NT2/D1 (cell line): ENCODE measurements at places on chromosomes 11 and 22.

DNA sequence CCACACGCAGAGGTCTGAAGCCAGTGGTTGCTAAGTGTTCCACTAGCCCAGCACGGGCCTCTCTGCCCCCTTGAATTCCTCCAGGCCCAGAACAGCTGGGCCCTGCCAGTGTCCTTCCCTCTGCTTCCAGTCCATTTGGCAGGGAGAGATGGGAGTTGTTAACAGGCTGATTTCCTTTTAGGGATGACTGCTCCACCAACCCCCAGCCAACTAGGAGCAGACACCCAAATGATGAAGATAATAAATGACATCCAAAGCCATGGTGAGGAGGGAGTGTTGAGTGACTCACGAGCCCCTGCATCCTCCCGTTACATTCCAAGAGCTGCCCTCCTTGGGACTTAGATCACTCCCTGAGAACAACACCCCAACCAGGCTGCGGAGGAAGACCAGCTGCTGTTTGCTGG, 20.6 kb downstream of the PARVA start:
- DNase-seq: no peak

- no peak for DNase-seq
Measured at GRCh38 chr11:30861064-30861463, 274.9 kb upstream of the MPPED2 start.

GRCh38 chr11:73227571-73228211, 9.6 kb downstream of the P2RY2 start:
- DNase-seq: no peak

- peak; percentile 93 for DNase-seq
Measured at GRCh38 chr22:40950962-40951794, at the start of gene RBX1. Gene RBX1, plus strand, starts transcription at chr22:40951378. Its CDS starts 21 bp downstream, at chr22:40951399.

GRCh38 chr11:116062490-116063171, 558.4 kb upstream of the CADM1 start:
- DNase-seq: no peak

DNA sequence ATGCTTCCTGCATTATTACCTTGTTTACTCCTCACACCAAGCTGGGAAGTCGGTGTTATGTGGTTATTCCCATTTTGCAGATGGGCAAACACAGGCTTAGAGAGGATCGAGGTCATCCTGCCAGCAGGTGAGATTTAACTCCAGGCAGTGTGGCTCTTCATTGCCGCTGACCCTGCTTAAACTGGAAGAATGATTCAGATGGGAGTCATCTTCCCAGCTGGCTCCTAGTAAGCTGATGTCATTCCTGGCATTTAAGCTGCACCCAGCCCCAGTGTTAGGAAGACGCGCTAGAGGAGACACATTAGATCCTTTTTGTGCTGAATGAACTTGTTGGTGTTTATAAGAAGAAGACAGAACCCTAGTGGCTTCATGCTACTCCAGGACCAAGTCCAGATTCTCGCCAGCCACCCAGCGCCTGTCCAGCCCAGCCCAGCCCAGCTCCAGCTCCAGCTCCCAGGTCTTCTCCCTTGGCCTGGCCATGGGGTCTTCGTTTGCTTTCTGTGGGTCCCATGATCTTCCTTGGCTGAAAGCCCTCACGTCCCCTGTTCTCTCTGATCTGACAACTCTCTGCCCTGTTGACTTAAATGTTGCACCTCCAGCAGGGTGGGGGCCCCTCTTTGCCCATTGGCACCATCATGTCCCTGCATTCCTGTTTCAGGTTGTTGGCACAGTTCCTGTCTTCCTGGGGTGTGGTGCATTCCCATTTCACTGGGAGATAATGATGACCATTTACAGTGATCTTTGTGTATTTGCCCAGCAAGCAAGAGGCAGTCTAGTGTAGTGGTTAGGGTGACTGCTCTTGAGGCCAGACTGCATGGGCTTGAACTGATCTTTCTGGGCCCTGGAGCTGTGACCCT, 13.6 kb downstream of the PARVB start:
- DNase-seq: no peak

GRCh38 chr11:57466680-57467079, 6.4 kb downstream of the RTN4RL2 start:
- DNase-seq: no peak

DNA sequence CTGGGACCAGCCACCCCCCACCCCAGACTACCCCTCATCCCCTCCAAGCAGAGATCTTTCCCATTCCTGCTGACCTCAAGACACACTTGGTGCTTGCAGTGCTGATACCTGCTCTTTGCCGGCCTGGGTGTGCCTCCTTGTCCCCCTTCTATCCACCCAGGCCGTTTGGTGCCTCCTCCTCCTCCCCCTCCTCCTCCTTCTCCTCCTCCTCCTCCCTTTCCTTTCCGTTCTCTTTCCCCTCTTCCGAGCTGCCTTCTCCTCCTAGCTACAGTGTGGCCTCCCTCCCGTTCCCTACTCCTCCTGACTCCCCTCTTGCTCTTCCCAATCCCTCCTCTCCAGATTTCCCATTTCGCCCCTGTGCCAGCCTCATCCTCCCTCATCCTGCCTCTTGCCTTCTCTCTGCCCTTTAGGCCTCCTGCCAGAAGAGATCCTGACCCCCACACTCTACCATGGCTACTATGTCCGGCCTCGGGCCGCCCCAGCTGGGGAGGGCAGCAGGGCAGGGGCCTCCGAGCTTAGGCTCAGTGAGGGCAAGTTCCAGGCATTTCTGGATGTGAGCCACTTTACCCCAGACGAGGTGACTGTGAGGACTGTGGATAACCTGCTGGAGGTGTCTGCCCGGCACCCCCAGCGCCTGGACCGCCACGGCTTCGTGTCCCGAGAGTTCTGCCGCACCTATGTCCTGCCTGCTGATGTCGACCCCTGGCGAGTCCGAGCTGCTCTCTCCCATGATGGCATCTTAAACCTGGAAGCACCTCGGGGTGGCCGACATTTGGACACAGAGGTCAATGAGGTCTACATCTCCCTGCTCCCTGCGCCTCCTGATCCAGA, 712 bp downstream of the HSPB2 start:
- DNase-seq: no peak

GRCh38 chr22:37148031-37148651, 1.6 kb downstream of the IL2RB start:
- DNase-seq: no peak

GRCh38 chr11:111403051-111403726, 24.1 kb upstream of the POU2AF1 start:
- DNase-seq: no peak

DNA sequence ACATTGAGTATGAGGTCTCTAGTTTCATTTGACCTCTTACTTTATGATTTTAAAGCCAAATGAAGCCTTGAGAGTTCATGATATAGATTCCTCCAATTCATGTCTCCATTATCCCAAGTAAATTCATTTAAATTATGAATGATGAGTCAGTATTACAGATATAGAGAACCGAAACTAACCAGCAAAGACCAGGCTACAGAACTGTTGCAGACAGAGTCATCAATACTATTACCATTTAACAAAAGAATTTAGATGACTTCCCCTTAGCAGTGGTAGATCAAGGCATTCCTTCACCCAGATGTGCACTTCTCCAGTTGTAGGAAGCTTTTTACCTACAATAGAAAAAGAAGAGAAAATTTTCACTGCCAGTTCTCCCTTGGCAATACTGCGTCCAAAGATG, 11.8 kb upstream of the CCDC89 start:
- no peak for DNase-seq

DNA sequence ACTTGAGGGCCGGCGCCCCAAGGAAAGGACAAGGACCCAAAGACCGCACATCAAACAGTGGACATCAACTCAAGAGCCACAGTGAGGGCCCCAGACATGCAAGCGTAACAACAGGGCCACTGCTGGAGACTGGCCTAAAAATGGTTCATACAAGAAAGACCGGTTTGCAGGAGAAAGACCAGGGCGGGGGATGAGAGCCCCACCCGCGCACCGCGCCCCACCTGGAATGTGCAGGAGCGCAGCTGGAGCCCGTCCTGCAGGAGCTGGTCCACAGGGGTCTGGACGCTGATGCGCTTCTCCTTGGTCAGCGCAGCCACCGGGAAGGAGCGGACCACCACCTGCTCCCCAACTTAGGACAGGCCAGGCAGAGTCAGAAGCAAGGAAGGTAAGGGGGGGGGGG, 13.9 kb downstream of the SBF1 start:
- no peak for DNase-seq

DNA sequence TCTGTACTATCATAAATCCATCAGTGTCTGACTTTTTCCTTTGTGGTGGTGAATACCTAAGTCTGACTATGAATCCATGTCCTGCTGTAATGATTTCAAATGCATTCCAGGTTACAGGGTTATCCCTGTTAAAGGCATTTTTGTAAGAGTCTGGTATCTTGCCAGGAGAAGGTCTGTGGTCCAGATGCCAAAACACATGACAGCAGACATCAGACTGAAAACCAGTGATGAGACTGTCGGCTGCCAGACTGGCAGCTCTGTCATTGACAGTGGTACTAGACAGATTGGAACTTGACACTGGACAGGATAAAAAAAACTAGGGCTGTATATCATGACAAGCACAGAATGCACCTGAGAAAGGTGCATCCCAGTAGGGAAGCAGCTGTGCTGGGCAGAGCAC, 301.8 kb upstream of the FAT3 start:
- DNase-seq: no peak

DNA sequence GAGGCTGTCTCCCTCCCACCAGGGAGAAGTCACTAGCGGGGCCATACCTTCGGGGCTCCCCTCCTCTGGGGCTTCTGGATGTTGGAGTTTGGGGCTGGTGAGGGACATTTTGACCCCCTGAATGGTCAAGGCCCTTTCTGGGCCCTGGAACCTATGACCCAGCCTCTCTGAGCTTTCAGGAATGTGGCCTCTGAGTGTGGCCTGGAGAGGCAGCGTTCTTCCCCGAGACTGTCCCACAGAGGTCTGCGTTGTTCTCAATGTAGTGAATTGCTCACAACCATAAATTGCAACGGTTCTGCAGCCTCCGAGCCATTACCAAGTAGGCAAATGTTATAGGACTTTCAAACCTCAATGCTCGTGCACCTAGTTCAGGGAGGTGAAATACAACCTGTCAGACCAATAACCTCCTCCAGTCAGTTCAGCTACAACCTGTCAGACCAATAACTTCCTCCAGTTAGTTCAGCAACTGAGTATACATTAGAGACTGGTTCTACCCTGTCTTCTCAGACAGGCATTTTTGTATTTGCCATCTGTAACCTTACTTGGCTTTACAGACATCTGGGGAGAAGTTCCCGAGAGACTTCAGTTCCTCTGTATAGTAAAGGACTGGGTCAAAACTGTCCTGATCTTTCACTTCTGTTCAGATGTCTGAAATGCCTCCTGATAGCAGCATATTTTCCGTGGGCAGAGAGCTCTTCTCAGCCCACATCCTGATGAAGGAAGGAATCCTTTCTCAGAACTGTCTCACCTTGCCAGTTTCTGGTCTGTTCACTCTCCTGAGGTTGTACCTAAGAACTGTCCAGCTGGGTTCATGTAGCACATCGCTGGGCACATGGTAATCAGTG, 34.2 kb downstream of the MICAL2 start:
- no peak for DNase-seq

GRCh38 chr11:91625495-91625894, 599.1 kb upstream of the FAT3 start:
- DNase-seq: no peak

- no peak for DNase-seq
Measured at GRCh38 chr11:35151241-35151640, 12.3 kb downstream of the CD44 start.

GRCh38 chr22:19577422-19577966, 53.3 kb upstream of the CLDN5 start:
- DNase-seq: no peak

DNA sequence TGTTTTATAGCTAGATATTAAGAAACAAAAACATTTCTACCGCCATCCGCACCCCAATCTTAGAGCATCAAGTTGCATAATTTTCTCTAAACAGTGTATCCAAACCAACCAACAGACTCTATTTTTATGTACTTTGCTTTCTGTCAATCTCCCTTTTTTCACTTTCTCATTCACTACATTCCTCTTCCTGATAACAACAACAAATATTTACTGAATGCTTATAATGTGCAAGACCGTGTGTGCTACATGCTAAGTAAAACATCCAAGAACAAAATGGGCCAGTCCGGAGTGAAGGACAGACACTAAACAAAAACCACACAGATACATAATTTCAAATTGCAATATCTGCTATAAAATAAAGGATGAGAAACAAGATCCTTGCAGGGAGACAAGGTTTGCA, 38.6 kb upstream of the SOX6 start:
- no peak for DNase-seq

DNA sequence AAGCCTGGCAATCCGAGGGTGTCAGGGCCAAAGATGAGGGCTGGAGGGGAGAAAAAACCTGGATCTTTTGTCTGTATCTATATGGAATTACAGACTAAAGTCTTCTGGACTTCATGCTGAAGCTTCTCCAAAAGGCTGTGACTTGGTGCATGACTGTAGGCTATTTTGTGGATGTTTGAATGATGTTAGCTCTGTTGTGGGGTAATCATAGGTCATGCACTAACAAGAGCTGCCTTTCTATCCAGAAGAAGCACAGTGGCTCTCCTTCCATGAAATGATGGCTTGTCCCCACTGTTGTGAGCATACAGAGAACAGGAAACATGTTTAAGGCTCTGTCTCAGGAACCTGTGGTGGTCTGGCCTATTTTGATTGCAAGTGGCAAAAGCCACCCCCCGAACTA, 263.3 kb upstream of the PLET1 start:
- no peak for DNase-seq

DNA sequence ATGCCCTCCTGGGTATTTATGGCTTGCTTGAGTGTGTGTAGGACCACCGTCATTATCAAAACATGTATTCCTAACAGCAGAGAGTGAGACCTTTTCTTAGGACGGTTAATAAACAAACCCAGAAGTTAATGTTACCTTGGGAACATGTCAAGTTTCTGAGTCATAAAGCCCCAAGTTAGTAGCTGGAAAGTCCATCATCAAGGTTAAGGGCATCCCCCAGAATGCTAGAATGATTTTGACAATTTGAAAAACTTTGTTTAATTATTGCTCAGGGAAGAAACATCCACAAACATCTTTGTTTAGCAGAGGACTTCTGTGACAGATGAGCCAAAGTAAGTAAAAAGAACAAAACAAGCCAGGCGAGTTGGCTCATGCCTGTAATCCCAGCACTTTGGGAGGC, 20.0 kb downstream of the CAVIN3 start:
- no peak for DNase-seq

DNA sequence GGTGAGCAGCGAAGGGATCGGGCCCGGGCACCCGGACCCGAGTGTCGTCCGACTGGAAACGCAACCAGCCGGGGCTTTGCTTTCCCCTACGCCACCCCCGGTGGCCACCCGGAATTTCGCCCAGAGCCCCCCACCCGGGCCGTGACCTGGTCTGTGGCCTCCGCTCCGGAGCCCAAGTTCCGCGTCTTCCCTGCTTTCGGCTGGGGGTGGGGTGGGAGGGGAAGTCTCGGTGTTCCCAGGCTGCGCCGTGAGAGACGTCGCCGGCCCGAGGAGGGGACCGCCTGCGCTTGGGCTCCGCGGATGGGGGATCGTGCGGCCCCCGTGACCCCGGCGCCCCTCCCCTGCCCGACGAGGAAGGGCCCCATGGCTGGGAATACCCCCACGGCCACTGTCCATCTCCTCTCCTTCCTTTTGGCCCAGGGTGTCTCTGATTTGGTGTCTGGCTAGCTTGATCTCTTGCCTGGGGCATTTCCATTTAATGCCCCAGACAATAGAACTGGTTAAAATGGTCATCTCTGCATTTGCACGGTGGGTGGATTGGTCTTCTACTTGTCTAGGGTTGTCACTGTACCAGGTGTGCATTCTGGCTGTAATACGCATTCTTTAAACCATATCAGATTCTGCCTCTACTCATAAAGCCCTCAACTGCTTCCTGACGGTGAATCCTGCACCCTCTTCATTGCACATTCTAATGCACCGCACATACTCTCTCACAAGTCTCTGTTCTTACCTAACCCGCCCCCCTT, 789 bp downstream of the SIK2 start:
- peak; percentile 8 for DNase-seq

- no peak for DNase-seq
Measured at GRCh38 chr11:120702656-120703055, 191.1 kb downstream of the GRIK4 start.
